ENCODE measurements at places on chromosomes 3 and 15. TPM values are rescaled to one million over a fixed set of nuclear protein-coding genes. Genes with fewer than 3 reads are reported as not detected.

- no peak for DNase-seq
Measured at GRCh38 chr3:18527691-18528090, 102.6 kb upstream of the SATB1 start.

DNA sequence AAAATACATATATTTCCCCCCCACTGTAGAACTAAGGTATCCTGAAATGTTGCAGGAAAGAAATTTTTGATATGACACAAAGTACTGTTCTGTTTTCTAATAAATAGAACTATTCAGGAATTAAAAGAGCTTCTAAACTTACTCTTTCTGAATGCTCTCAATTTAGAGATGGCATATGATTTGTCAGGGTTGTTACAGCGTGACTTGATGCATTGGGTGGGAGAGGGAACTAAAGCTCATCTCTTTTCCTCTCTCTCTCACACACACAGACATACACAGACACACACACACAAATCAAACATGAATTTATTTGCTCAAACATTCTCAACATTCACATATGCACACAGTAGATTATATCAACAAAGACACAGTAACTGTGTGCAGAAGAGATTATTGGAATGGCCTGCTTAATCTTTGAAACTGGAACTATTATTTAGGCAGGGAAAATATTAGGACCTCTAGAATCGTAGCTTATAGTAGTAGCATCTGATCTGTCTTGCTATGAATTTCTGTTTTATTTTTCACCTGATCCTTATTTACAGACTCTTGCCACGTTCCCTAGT lies 807.4 kb upstream of the GBE1 start:
- DNase-seq, result no peak

- DNase-seq, result no peak
Measured at GRCh38 chr3:50169232-50169832, 14.2 kb downstream of the SEMA3F start.

- no peak for DNase-seq
Measured at GRCh38 chr3:127656906-127657305, 15.8 kb upstream of the ABTB1 start.

DNA sequence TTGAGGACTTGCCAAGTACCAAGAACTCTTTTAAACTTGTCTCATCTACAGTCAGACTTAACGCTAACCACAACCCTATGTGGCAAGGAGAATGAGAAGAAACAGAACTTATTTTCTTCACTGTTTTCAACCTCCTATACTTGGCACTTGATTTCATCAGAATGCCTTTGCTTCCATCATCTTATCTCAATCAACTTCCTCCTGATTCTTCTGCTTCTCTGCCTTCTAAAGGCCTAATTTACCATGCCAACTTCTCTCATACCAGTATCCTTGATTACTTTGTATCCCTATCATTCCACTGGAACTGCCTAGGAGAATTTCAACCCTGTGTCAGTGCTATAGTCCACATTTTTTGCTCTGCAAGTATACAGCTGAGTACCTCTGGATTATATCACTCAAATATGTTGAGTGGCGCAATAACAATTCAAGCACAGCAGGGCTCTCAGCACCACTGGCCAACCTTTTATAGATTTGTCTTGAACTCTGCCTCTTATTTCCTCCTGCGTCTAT lies 413.6 kb downstream of the ROBO1 start:
- no peak for DNase-seq

GRCh38 chr3:129654131-129654530 lies 47.7 kb upstream of the PLXND1 start:
- no peak for DNase-seq

DNA sequence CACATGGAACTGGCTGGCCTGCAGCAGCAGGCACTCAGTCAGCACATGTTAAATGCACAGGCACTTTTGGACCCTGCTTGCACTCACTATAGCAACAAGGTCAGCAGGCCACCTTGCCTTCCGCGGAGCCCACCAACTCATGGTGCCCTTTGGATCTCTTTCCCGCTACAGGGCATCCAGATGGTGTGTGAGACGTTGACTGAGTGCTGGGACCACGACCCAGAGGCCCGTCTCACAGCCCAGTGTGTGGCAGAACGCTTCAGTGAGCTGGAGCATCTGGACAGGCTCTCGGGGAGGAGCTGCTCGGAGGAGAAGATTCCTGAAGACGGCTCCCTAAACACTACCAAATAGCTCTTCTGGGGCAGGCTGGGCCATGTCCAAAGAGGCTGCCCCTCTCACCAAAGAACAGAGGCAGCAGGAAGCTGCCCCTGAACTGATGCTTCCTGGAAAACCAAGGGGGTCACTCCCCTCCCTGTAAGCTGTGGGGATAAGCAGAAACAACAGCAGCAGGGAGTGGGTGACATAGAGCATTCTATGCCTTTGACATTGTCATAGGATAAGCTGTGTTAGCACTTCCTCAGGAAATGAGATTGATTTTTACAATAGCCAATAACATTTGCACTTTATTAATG lies 85.0 kb downstream of the TGFBR2 start:
- peak; percentile 52 for DNase-seq

The B2M gene
- total RNA-seq, result 2,154 TPM

- no peak for DNase-seq
Measured at GRCh38 chr3:173253471-173253870, 112.4 kb upstream of the SPATA16 start.

- DNase-seq, result peak; percentile 62
Measured at GRCh38 chr3:65672871-65673815, 365.6 kb downstream of the MAGI1 start.

The GABRB3 gene
- 0.13 TPM for total RNA-seq

- no peak for DNase-seq
Measured at GRCh38 chr15:92825985-92826384, 74.1 kb upstream of the CHD2 start.

The BFSP2 gene
- total RNA-seq, result not detected

DNA sequence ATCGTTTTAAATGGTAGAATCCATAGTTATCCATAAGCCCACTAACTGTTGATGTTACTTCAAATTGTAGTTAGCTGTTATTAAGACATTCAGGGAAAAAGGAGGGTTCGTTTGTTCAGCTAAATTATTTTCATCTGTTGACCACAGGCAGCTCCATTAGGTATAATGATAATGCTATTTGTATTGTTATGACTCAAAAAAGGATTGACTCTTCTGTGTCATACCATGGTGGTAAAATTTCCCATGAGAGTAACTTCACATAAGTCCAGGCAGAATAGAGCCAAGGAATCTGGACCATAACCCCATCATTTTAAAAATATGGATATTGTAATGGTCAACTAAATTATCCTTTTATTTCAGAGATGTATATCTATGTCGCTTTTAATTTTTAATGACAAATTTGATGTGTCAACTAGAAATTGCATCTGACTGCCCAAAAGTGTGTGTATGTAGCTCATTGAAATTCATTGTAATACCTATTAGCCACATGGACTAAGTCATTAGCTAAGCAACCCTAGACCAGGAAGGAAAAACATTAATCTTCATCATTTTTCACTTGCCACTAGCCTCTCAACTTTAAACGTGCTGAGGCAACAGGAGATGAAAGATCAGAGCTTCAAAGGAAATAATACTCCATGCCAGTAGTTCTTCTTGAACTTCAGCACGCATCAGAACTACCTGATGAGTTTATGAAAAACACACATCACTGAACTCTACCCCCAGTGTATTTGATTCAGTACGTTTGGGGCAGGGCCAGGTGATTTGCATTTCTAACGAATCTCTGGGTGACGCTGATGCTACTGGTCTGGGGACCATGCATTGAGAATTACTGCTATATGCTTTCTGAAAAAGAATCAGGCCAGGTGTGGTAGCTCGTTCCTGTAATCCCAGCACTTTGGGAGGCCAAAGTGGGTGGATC lies 537.7 kb downstream of the UNC13C start:
- DNase-seq, result no peak

DNA sequence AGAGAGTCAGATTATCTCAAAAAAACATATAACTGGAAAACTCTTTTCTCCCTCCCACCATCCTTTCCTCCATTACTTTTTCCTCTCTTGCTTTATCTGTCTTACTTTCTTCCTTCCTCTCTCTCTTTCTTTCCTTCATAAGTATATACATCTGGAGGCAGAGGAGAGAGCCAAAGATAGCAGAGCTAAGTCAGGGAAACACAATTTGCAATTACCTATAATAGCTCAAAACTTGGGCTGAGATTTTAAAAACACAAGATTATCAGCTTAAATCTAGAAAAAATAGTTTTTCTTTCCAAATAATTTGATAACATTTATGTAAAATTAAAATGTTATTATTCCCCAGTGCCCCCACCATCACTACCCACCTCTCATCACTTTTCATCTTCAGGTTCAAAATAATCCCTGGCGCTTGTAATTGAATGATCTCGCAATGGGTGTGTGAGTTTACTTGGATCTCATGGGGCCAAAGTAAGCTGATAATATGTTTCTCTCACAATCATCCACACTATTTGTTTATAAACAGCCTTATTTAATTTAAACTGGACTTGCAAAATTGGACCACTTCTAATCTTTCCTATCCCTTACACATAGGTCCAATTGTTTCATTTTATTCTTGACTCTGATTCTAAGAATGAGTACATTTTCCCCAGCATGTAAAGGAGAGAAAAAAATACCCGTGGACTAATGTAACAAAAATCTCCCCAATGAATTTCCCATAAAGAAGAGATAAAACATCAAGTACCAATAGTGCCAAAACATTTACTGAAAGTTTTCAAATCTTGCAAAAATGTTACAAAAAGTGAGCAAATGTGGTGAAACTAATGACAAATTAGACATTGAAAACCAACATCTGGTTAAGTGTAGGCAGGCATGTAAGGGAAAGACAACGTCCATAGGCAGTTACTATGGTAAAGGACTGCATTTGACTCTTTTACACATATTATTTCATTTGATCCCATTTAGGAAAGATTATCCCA lies 236.9 kb downstream of the DTWD1 start:
- DNase-seq, result no peak

The MESP2 gene
- not detected for total RNA-seq

DNA sequence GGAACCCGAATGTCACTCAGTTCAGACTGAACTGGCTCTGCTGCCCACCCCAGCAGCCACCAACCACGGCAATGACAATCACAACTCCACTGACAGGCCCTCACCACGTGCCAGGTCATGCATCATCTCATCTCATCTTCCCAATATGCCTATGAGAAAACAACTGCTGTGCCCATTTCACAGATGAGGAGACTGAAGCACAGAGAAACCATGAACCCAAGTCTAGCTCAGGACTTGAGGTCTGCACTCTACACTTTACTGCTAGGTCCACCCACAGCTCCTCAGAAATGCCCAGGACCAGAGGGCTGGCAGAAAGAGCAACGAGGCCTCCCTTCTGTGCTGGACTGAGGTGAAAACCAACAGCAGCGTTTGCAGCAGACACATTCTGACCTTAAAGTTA lies 99.2 kb upstream of the LINGO1 start:
- DNase-seq, result no peak

The OTOL1 gene
- not detected for total RNA-seq

DNA sequence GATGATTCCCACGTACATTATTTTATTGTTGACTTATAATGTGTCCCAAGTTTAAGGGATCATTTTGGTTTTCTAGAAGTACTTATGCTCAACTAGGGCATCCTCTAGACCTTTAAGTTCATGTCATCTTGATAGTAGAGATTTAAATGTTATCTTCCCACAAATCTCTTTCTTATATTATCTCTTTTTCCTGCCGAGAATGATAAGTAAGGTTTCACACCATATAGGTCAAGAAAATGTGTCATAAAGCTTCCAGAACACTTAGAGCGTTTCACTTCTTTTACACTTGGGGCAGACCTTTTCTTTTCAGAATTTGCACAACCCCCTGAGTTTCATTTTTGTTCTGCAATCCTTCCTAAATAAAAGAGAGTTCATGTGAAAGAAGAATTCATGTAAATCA lies 142.0 kb upstream of the CBLB start:
- no peak for DNase-seq

The TRPM1 gene
- under 0.01 TPM for total RNA-seq

The PPP1R14D gene
- not detected for total RNA-seq

- no peak for DNase-seq
Measured at GRCh38 chr3:49721596-49721895, 2.1 kb upstream of the AMIGO3 start.

The GLCE gene
- 45.3 TPM for total RNA-seq

The CCDC13 gene
- 0.13 TPM for total RNA-seq

The SAMD7 gene
- not detected for total RNA-seq

DNA sequence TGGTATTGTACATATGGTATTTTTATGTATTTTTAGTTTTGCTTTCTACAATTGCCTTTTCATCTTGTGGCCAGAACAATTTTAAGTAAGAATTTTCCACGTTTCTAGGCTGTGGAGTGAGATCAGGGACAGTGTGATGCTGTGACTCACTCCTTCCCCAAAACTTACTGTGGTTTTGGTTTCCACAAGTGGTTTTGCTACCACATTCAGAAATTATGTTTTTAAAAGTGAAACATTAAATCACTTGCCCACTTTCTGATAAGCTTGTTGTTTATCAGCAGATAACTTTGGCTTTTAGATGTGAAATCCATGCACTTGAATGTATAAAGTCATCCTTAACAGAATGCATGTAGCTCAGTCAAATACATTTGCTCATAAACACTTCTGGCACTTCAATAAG lies 192.2 kb upstream of the THRB start:
- no peak for DNase-seq

- no peak for DNase-seq
Measured at GRCh38 chr3:67008388-67008787, 10.3 kb downstream of the KBTBD8 start.

The LSAMP gene
- total RNA-seq, result not detected

DNA sequence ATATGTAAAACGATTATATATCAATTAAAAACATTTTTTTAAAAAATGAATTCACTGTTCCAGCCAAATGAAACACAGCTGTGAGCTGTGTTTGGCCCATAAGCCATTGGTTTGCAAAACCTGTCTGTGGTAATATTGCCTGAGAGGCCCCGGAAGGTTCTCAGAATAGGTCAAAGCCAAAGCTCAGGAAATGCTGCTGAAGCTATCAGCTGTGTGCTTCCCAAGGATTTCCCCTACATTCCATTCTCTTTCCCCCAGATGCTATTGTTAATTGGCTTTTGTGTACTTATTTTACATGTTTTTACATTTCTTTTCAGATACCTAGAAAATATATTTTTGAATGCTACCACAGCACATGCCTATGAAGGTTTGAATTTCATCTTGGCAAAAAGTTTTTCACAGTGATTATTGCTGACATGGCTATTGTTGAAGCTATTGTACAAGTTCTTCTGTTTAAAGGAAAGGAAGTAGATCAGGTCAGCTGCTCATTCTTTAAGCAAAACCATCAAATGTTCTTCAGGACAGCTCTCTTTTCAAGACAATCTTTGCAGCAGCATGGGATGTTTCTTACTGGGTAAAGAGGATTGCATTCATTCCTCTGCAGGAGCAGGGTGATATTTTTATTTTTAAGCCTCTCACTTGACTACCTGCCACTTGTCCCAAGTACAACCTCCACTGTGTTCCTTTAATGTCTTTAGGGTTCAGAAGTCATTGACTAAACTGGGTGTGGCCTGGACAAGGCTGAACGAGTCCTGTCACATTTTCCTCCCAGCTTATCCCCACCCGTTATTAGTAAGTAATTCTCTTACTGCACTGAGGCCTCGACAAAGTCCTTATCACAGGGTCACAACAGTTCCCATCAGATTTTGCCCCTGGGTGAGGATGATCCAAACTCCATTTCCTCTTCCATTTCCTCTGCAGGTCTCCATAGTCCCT lies 26.3 kb upstream of the BNC1 start:
- peak; percentile 16 for DNase-seq
